ENCODE measurements at places on chromosomes 11 and 22. TPM values are rescaled to one million over a fixed set of nuclear protein-coding genes. Genes with fewer than 3 reads are reported as not detected.

Gene CDC42EP2
- 14.6 TPM for total RNA-seq

Gene IFT27
- 21.4 TPM for total RNA-seq

Gene OR8G5
- not detected for total RNA-seq

Gene HOATZ
- total RNA-seq: not detected

Gene OPCML
- total RNA-seq: not detected

Gene ARHGAP20
- total RNA-seq: not detected

Gene EXPH5
- 0.03 TPM for total RNA-seq

Gene SLC22A8
- not detected for total RNA-seq

Gene SHISAL1
- total RNA-seq: 3.4 TPM

Gene ABCC8
- 9.5 TPM for total RNA-seq

Gene KLHL35
- 0.63 TPM for total RNA-seq

Gene SYT7
- 1.2 TPM for total RNA-seq

Gene PGGHG
- total RNA-seq: 6.8 TPM

Data from A549 treated with Mapracorat at 1 μM for 4 hours (cell line).